ENCODE measurements at places on chromosomes 7 and 10.

DNA sequence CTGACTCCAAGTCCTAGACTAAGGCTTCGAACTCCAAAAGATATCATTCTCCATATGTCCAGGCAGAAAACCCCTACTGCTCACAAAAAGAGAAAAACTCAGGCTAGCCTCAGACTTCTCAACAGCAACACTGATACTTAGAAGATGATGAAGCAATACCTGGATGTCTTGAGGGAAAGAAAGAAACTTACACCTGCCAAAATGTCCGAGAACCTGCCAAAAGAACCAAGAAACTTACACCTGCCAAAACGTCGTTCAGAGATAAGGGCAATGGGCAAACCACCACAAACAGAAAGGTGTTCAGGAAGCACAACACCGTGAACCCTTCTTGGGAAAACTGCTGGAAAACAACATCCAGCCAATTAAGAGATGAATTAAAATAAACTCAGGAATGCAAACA is 15.3 kb downstream of the ABLIM1 start:
- no peak for DNase-seq

DNA sequence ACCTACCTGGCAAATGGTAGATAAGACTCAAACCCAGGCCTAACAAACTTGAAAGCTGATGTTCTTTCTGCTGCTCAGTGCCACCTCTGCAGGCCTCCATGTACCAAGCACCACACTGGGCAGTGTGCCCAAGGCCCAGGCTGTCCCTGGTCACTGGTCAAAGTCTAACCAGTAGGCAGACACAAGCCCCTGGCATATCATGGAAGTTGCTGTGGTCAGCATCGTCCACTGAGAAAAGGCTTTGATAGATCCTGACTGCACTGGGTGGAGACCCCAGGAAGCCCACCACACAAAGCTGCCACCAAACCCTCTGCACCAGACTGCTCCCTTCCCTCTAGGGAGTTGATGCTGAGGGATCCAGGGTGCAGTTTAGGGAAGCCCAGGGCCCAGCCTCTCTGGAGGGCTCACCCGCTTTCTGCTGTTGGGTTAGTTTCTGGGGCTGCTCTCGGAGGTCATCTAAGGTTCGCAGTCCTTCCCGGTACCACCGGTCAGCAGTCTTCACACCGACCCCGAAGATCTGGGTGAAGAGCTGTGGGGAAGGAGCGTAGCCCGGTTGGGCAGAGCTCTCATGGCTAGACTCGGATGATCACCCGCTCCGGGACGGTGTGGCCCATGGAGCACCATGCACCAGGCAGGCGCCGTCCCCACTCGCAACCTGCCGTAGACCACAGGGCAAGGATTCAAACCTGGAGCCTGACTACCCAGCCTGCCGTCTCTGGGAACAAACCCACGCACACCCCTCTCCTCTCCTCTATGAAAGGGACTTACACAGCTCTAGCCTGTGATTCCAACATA is 6.0 kb downstream of the POLM start:
- DNase-seq = no peak

DNA sequence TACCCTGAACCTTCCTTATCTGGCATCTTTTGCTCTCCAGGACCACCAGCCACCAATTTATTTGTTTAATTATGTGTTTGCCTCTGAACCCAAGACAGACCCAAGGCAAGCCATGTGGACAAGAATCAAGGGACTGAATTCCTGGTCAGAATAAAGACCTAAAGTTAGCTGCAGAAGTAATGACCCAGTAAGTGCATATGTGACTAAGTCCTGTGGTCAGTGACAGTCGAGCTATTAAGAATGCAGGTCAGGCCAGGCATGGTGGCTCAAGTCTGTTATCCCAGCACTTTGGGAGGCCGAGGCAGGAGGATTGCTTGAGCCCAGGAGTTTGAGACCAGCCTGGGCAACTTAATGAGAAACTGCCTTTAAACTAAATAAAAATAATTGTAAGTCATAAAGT is 139.4 kb downstream of the CCDC71L start:
- no peak for DNase-seq

DNA sequence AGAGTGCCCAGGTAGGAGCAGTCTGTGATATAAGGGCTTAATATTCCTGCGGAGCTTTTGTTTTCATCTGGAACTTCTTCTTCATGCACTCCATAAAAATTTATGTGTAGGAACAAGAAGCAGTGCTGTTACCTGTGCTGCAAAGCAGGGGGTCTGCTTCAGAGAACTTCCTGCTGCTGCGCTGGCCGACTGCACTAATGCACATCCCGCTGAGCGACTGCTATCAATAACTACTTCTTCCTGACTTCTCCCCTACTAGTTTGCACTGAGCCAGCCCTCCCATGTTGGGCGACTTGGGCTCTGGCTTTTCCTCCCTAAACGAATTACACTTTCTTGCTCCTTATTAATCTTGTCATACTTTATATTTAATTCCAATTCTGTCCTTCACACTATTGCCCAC is 150.3 kb downstream of the NEBL start:
- no peak for DNase-seq

- no peak for DNase-seq
These were observed 159.8 kb downstream of the FOXP2 start for GRCh38 chr7:114574384-114574783.

DNA sequence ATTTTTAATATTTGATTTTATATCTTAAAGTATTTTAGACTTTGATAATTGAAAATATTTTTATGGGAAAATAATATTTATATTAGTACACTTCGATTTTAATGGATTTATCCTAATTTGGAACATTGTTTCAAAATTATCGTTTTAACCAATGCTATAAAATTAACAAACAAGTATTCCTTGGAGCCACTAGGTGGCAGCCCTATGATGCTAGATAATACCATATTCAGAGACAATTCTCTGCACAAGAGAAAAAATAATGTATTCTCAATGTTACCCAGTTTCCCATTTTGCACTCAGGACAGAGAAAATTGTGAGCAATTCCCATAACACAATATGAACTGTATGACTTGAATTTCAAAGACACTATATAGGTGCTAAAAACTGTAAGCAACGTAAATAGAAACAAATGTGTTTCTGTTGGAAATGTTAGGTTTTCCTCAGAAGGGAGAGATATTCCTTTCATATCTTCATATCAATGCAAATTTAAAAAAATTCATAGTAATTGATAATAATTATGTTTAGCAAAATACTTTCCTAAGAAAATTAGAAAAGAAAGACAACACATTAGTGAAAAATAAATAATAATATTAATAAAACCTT is 237.8 kb downstream of the SEMA3E start:
- no peak for DNase-seq

- DNase-seq = no peak
These were observed 8.4 kb upstream of the LMOD2 start for GRCh38 chr7:123647106-123647730.

DNA sequence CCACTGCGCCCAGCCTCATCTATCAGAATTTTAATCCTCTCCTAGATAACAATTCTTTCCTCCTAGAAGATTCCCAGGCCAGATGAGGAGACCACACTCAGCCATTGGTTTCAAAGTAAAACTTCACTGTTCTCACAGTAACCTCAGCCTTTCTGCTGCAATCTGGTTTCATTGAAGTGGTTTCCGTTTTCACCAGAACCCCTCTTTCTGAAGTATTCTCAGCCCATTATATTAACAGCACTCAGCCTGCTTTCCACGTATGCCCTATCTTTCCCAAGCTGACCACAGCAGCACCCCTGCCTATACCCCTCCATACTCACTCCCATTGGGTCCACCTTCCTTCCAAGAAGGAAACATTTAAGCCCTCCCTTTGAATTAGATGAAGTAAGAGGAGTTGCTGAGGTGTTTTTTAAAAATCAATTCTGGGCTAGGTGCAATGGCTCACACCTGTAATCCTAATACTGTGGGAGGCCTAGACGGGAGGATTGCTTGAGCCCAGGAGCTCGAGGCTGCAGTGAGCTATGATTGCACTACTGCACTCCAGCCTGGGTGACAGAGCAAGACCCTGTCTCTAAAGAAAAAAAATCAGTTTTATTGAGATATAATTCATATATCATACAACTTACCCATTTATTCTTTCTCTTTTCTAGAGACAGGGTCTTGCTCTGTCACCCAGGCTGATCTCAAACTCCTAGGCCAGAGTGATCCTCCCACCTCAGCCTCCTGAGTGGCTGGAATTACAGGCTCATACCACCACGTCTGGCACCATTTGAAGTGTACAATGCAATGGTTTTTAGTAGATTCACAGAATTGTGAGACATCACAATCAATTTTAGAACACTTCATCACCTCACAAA is 11.3 kb downstream of the PLAU start:
- no peak for DNase-seq

- DNase-seq = no peak
These were observed 9.8 kb upstream of the ZNF727 start for GRCh38 chr7:64035388-64035787.

Data from omental fat pad (tissue), 4 donors.